Stimulated activated CD4-positive, alpha-beta T cell treated with anti-CD3 and anti-CD28 coated beads, Interleukin-4, amount 100 ng/mL, for 1 hour (primary cell): ENCODE measurements at places on chromosomes 5 and 9.

DNA sequence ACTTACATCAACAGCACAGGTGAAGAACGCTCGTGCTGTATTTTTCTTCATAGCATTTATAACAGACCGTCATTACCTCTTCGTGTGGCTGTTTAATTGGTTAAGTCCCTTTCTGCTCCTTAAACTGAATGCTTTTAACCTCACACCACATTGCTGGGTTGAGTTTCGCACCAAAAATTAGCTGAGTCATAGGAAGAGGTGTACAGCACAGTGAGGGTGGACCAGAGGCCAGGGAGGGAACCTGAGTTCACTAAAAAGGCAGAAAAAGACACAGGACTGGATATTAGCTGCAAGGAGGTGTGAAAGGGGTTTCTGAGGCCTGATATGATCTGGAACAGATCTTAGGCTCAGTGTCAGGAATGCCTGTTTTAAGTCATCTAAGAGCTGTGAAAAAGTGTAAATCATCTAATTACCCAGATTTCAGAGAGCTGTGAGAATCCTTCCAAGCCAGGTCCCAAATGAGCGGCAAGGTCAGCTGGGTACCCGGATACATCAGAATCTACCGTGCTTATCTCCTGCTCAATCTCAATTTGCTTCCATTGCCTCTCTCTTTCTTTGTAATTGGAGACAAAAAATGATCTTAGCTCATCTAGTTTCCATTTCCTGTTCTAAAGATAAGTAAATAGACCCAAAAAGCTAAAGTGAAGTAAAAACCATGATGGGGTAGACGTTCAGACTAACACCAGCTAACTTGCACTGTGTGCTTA, 7.1 kb upstream of the CFAP90 start:
- DNase-seq, result no peak

GRCh38 chr5:11520241-11520930, 383.9 kb downstream of the CTNND2 start:
- no peak for DNase-seq

- no peak for DNase-seq
These were observed 42.7 kb downstream of the ACER2 start for GRCh38 chr9:19451240-19452087.

DNA sequence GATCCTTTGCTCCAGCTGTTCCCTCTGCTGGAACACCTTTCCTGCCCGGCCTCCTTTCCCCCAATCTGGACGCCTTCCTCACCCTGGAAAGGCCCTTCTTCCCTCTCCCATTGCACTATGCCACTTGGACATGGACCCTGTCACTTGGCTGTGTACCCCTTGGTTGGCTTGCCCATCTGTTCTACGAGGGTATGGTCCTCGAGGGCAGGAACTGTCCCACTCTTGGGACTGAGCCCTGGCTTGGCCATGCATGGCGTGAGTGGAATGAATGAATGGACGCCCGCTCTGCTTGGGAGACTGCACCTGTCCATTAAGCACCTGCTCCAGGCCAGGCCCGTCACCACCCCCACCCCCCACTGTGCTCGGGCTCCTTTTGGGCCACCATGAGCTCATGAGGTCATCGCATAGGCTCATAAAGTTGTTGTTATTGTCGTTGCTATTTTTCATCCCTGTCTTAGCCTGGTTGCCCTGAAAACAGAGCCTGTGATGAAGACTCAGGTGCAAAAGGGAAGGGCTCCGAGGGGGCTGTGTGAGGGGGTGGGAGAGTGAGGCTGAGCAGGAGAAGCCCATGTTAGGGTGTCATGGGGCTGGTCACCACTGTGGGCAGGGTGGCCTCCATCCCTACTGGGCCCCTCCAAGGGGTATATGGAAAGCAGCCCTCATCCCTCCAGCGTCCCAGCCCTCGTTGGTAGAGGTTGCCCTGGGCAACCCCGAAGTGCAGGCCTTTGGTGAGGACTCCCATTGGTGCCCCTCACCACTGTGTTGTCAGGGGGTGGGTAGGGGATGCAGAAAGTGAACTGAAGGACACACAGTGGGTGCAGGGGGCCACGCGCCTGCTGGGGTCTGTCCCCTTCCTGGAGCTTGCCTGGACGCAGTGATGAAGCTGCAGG, 57.2 kb upstream of the IER5L start:
- no peak for DNase-seq
